ENCODE measurements at places on chromosomes 7 and 10. TPM values are rescaled to one million over a fixed set of nuclear protein-coding genes. Genes with fewer than 3 reads are reported as not detected.

DNA sequence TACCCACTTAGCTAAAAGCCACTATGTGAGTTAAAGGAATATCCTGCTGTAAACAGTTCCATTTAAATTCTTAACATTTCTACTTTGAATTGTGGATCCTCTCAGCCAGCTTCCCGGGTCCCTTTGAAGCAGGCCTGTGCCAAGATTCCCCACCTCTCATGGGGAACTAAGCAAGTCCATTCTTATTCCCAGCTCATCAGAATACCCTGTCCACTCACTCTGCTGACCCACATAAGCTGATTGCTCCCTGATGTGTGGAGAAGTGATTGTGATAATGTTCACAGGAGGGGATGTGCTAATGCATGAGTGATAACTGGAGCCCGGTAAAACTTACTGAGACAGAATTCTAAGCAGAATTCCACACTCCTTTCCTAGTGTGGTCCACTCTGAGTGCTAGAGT lies 709.7 kb downstream of the CNTNAP2 start:
- DNase-seq: peak; percentile 48

- DNase-seq: no peak
These were observed 36.2 kb downstream of the ADK start for GRCh38 chr10:74187237-74187636.

DNA sequence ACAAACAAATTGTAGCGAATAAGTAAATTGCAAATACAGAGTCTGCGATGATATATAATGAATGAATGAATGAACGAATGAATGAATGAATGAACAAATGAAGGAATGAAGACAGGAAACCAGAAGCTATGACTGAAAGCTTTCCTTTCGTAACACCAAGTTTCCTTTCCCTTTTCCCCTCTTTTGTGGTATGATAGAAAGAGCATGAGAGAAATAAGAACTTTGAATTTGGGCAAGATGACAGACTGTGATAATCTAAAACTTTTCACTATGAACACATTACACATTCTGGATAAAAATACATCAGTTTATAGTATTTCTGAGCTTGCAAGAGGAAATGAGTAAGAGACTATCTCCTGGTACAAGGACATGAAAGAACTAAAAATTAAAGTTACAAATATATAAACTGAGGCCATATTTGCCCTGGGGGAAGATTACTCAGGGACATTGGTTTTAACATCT lies 8.4 kb upstream of the UCN3 start:
- DNase-seq: no peak

DNA sequence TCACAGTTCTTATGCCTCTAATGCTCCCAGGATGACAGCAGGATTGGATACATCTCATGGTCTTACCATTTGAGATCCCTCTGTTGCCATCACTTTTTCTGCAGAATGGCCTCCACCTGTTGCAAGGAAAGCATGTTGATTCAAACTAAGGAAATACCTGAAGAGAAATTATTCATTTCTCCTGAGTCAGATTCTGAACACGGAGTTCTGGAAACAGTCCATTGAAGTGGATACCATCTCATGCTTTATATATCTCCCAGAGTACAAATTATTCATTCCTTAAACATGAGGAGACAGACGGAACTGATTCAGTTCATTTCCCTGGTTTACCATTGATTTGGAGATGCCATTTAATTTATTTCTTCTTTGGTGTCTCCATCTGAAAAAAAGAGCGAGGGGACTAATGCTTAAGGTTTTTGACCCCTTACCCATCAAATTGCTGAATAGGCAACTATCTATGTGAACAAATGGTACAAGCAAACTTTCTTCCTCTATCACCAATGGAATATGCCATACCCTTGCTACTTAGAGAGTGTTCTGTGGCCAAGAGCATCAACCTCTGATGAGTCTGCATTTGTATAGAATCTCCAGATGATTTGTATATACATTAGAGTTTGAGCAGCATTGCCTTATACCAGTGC lies 305.0 kb upstream of the LRGUK start:
- no peak for DNase-seq

DNA sequence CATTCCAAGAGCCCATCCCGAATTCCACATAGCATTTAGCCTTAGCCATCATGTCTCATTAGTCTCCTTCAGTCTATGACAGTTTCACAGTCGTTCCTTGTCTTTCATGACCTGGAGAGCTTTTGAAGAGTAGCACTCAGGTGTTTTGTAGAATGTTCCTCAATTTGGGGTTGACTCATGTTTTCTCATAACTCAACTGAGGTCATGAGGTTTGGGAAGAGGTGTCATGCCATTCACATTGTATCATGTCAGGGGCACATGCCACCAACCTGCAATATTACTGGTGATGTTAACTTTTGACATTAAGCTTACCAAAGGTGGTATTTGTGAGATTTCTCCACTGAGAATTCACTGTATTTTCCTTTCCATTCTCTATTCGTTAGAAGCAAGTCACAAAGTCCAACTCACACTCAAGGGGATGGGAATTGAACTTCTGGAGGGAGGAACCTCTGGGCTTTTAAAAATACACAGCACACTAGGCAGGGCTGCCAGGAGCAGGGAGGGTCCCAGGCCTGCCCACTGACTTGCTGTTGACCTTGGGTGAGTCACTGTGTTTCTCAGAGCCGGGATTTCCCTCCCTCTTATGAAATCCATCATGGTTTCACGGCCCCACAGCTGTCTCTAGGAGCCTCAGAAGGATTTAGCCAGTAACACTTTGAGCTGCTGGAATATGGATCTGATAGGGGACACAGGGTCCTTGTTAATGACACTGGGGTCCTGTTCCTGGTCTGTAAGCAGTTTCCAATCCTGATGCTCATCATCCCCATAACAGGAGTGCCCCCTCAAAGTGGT lies 74.4 kb upstream of the TCF7L2 start:
- DNase-seq: no peak

DNA sequence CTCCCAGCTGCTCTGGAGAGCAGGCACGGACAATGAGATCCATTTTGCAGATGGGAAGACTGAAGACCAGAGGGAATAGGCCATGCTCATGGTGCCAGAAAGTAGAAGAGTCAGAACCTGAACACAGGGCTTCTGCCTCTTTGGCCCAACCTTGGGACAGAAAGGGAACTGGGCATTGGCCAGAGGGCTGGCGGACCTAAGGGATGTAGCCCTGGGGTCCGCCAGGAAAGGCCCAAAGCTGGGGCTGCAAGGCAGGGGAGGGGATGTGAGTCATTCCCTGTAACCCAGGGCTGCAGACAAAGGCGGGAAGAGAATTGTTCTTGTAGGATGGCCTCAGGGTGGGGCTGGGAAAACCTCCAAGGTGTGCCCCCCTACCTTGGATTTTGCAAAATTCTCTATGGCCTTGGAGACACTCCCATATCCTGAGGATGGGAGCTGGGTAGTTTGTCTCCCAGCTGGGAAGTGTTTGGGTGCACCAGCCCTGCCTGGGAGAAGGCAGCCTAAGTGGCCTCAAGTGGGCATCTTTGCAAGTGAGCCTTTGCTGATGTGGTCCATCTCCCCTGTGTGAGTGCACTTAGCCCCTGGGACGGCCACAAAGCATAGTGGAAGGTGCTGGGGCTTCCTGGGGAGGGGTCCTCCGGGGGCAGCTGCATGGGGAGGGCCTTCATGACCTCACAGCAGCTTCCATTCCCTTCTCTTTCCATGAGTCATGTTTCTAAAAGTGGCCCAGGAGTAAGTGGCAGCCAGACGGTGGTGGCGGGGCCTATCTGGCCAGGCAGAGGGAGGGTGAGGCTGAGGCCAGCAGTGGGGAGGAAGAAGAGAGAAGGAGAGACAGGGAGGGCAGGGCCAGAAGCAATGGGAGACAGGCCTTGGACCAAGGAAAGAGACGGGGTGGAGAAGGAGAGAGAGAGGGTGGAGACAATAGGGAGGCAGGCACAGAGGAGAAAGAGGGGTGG lies 9.2 kb downstream of the AQP1 start:
- no peak for DNase-seq

DNA sequence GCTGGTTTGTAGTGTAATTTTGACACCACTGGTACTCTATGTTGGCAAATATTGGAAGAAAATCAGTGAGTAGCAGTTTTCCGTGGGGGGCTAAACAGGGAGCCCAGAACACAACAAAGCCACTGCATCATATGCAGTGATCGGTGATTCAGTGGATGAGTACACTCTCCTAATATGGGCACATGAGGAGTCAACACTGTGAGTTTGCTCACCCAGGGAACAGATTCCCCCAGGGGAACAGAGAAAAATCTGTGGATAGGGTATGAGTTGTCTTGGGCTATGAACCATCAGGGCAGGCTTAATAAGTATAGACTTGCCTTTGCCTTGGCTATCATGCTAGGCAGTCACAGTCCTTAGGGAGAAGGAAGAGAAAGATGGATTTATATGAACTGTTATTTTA lies 227.7 kb upstream of the SEMA3E start:
- no peak for DNase-seq

GRCh38 chr10:113099431-113100183 lies 149.6 kb downstream of the TCF7L2 start:
- peak; percentile 31 for DNase-seq

GRCh38 chr7:136997735-136998134 lies 129.3 kb downstream of the CHRM2 start:
- DNase-seq: no peak

DNA sequence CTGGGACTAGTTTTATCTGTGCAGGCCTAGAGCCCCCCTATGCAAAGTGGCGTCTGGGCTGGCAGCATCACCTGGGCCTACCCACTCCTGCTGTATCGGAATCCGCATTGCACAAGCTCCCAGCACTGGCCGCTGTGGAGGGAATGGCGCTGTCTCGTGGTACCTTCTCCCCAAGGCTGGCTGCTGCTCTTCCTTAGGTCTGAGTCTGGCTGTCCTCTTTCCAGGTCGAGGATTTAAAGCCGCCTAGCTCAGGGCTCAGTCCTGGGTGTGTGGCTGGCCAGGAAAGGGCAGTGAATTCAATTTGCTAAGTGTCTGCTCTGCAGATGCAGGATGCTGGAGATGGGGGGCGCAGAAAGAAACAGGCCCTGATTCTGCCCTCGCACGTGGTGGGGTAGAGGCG lies 44.7 kb downstream of the MGMT start:
- no peak for DNase-seq

DNA sequence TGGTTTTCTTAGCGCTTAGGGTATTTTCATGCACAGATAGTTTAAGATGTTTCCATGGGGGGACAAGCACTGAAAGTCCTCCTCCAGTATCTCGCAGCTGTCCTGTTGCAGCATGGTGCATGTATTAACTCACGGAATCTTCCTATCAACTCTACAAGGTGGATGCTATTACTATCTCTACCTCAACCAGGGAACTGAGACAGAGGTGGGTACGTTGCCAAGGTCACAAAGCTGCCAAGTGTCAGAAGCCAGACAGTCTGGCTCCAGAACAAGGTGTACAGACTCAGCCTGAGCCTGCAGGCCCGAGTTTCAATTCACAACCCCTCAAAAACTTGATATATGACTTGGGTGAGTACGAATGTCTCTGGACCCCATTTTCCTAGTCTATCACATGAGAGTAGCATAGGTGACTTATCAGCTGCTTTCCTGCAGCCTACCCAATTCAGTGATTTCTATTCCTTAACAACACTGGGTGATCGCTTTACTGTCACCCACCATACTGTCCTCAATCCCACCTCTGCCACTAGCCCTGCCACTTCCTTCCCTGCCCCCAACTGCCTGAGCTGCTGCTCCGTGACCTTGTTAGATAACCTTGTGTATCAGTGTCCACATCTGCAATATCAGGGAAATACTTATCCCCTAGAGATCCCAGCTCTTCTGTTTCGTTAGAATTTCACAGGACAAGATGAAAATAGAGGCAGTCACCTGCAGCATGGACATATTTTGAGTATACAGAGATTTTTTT lies 92.1 kb downstream of the ABCC2 start:
- no peak for DNase-seq

DNA sequence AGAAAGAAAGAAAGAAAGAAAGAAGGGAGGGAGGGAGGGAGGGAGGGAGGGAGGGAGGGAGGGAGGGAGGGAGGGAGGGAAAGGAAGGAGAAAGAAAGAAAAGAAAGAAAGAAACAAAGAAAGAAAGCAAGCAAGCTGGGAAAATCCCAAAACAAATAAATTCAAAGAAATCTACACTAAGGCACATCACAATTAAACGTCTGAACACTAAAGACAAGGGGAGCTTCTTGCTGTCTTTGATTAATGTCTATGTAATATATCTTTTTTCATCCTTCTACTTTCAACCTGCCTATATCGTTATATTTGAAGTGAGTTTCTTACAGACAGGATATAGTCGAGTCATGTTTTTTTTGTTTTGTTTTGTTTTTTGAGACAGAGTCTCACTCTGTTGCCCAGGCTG lies 28.3 kb upstream of the EBF3 start:
- no peak for DNase-seq

- no peak for DNase-seq
These were observed 92.1 kb upstream of the FAM133B start for GRCh38 chr7:92682330-92682729.

DNA sequence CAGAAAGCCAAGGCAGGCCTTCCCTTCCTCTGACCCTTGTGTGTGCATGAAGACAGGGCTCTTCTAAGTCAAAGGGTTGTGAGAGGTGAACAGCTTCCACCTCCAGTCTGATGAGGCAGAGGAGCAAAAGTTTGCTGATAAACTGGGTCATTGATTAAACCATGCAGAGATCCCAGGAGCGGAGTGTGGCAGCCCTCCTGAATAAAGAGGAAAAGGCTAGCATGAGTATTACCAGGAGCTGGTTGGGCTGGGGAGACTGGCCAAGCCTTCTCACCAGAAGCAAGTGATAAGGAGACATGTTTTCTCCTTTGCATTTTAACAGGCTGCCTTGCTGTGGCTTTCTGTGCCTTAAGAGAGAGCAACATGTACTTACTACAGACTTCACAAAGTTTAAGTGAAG lies 10.2 kb downstream of the LMOD2 start:
- DNase-seq: no peak

- DNase-seq: no peak
These were observed 84.2 kb downstream of the TBXAS1 start for GRCh38 chr7:139913021-139913844.

- no peak for DNase-seq
These were observed 65.4 kb downstream of the AKAP9 start for GRCh38 chr7:92006046-92006445.

The SPDYE6 gene
- not detected for total RNA-seq

The KEL gene
- total RNA-seq: not detected

The TET1 gene
- 67.3 TPM for total RNA-seq

The PRF1 gene
- total RNA-seq: not detected

The CYP26C1 gene
- 0.22 TPM for total RNA-seq

The EPHA1 gene
- total RNA-seq: 6.0 TPM

The COL13A1 gene
- 1.3 TPM for total RNA-seq

The GATA3 gene
- not detected for total RNA-seq

The ZNF716 gene
- total RNA-seq: not detected

The BTBD16 gene
- not detected for total RNA-seq

The SPDYE16 gene
- total RNA-seq: not detected

The CCDC7 gene
- total RNA-seq: 4.1 TPM

The TMEM176A gene
- total RNA-seq: 0.62 TPM

The SPDYE9 gene
- not detected for total RNA-seq

All from neural progenitor cell (in vitro differentiated cells).